ENCODE measurements at places on chromosomes 7 and 10.

DNA sequence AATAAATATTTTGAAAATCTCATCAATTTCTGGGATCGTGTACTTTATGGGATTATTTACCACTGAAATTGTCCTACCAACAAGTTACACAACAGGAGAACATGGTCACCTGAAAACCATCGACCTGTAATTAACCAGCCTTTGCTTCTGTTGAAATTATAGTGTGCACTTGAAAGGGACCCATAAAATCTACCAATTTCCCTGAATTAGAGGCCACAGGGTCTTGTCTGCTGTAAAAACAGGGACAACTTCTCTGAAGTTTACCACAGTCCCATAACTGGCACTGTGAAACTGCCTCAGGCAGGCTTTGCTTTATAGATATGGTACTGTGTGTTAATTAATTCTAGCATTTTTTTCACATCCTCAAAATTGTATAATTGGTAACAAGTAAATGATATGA, 37.7 kb downstream of the RAB19 start:
- no peak for DNase-seq

GRCh38 chr10:28087661-28088351, 88.9 kb upstream of the ODAD2 start:
- no peak for DNase-seq

DNA sequence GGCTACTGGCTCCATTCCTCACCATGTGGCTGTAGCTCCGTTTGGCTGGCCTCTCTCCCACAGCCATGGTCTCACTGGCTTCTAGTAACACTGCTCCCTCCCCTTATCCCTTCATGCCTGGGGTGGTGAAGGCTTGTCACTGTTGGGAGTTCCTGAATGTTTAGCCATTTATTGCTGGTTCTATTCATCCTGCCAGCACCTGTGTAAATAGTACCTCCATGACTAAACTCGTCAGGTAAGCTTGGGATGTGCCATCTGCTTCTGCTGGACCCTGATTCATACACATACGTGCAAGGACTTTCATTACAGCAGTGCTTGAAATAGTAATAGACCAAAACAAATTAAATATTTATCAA, 61.6 kb downstream of the CCDC71L start:
- no peak for DNase-seq

DNA sequence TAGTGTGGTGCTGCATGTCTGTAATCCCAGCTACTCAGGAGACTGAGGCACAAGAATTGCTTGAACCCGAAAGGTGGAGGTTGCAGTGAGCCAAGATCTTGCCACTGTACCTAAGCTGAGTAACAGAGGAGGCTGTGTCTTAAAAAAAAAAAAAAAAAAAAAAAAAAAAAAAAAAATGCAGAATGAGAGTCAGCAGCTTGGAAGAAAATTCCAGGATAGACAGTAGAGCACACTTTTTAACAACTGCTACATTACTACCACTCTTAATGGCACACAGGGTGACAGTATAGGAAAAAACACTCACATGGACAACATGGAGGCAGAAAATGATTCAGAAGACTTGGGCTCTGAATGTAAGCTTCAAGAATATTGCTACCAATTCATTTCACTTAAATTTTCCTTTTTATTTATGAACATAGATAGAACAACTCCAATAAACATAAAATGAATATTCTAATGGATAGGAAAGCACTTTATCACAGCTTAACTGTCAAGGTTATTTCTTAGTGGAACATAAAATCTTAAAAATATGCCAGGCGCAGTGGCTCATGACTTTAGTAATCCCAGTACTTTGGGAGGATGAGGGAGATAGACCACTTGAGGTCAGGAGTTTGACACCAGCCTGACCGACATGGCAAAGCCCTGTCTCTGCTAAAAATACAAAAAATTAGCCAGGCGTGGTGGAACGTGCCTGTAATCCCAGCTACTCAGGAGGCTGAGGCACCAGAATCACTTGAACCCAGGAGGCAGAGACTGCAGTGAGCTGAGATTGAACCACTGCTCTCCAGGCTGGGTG, 31.5 kb downstream of the CHCHD3 start:
- DNase-seq: no peak

DNA sequence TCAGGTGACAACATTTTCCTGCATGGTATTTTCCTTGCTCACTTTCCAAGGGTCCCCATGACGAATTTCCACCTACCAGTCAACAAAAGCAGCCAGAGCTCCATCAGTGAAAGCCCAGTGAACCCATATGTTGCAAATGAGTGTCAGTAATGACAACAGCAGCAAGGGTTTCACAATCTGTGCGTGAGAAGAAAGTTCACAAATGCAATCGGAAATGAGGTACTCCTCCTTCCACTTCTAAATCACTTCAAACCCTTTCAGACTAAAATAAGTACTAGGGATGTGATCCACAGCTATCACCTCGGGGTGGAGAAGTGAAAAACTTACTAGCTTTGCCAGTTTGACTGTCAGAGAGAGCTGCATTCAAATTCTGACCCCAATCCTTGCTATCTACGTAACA, 55.6 kb upstream of the BET1 start:
- no peak for DNase-seq

DNA sequence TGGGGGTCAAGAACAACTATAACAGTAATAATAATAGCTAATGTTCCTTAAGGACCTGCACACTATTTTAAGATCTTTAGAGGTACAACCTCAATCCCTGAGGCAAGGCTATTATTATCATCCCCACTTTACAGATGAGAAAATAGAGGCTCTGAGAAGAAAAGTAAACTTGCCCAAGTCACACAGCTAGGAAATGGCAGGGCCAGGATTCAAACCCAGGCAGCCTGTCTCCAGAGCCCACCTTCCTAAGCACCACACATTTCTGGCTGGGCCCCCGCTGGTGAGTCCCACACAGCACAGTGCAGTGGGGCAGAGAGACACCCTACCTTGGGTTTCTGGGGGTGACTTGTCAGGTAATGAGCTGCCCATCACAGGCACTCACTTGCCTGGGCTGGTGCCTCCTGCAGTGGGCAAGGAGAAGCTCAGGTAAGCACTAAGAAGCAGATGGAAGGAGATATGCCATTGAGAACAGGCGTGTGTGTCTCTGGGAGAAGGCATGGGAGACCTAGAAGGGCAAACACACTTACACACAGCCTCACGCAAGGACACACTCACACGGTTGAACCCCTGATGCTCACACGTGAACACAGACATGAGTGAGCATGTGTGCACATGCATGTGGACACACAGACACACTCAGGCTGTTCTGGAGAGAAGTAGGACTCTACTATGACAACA, 104.4 kb upstream of the ZMIZ1 start:
- no peak for DNase-seq

GRCh38 chr10:49664842-49665355, 14.6 kb upstream of the C10orf53 start:
- DNase-seq: no peak

- DNase-seq: no peak
Measured at GRCh38 chr7:157003756-157004520, 6.5 kb downstream of the MNX1 start.

DNA sequence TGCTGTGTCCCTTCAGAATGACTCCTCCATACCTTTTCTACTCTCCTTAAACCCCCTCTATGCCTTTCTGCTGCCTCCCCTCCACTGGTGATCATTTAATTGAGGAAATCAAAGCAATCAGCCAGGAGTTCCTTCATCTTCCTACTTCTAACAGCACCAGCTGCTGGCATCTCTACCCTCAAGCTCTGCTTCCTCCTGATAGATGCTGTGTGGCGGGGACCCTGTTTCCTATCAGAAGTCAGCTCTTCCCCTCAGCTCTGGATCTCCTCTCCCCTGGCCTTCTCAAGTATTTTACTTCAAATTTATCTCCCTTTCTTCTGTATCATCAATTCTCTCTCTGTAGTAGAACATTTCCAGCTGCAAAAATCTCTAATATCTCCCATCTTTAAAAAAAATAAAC, 183.7 kb downstream of the ELMO1 start:
- DNase-seq: no peak

- DNase-seq: no peak
Measured at GRCh38 chr7:37420946-37421695, 27.5 kb downstream of the ELMO1 start.

DNA sequence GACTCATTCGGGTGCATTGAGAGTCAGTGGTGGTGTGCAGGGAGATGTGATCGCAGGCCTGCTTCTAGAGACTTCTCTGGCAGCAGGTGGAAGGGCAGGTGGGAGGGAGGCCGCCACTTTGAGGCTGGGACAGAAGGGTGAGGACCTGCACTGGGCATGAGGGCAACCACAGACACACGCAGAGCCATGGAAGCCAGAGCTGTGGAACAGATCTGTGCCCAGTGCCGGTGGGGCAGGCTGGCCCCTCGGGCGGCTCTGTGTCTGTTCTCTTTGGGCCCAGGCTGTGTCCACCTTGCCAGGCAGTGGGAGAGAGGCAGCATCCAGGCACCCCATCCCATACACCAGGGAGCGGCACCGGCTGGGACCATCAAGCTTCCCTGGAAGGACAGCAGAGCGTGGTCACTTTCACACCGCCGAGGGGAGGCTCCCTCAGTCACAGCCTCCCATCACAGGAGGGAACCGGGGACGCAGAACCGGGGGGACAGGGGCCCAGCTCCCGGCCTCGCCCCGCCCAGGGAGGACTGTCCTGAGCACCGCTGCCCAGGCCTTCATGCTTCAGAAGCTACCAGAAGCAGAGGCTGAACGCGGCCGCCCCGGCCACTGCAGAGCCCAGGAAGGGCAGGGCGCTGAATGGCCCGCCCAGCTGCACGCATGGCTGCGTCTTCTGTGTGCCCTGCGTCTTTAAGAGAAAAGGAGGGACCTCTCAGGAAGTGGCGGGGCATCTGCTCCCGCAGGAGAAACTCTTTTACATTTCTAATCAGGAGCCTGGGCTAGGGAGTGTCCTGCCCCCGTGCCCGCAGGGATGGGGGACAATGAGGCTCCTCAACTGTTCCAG, 32.1 kb downstream of the EN2 start:
- no peak for DNase-seq

DNA sequence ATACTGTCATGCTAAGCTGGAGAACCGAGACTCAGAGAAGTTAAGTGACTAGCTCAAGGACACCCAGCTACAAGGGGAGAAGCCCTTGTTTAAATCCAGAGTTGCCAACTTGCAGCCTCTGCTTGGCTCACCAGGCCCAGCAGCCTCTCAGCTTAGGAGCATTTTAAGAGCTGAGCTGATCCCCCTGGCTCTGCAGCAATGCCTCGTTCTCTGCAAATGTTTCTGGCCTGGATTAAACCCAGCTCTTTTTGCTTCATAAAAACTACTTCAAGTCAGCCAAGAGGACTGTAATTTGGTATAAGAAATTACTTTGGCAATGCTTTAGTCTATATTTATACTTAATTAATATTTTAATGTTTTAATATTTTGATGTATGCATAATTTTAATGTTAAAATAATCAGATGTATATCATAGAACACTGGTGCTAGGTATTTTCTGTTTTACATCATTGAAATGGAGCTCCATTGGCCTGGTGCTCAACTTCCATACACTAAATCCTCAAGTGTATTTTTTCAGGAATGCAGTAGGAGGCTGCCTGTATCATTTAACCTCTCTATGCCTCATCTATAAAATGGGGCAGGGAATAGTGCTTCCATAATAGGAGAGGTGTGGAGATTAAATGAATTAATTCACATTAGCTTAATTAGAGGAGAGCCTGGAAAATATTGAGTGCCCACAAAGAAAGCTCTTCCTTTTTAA, 184.2 kb downstream of the EMX2 start:
- no peak for DNase-seq

DNA sequence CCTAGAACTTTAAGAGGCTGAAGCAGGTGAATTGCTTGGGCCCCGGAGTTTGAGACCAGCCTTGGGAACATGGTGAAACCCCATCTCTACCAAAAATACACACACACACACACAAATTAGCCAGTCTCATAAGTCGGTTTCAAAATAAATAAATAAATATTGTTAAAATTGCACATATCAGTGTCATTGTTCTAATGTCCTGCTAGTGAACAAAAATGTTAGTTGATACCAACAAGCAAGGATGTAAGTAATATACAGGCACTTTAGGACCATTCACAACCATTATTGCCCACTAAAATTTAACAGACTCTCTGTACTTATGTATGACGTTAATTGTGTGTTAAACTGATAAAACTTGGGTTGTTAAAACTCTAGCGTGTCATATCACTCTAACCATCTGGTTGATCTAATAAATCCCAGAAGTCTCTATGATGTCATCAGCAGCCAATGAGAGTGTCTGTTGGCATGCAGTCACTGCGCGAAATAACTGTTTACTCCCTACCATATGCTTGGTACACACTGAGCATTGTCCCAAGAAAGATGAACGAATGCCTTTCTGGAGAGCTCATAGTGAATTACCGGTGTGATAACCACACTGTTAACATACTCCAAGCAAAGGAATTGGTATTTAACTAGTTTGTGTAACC, 30.4 kb upstream of the OTUD1 start:
- DNase-seq: no peak

DNA sequence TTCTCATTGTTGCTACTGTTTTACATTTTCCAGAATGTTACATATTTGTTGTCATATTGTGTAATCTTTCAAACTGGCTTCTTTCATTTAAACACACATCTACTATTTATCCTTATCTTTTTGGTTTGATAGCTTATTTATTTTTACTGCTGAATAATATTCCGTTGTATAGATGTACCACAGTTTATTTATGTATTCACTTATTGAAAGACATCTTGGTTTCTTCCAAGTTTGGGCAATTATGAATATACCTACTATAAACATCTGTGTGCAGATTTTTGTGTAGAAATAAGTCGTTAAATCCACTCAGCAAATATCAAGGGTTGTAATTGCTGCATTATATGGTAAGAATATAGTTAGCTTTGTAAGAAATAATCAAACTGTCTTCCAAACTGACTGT, 669.2 kb downstream of the TNS3 start:
- DNase-seq: no peak
